ENCODE measurements at places on chromosomes 16 and 17.

DNA sequence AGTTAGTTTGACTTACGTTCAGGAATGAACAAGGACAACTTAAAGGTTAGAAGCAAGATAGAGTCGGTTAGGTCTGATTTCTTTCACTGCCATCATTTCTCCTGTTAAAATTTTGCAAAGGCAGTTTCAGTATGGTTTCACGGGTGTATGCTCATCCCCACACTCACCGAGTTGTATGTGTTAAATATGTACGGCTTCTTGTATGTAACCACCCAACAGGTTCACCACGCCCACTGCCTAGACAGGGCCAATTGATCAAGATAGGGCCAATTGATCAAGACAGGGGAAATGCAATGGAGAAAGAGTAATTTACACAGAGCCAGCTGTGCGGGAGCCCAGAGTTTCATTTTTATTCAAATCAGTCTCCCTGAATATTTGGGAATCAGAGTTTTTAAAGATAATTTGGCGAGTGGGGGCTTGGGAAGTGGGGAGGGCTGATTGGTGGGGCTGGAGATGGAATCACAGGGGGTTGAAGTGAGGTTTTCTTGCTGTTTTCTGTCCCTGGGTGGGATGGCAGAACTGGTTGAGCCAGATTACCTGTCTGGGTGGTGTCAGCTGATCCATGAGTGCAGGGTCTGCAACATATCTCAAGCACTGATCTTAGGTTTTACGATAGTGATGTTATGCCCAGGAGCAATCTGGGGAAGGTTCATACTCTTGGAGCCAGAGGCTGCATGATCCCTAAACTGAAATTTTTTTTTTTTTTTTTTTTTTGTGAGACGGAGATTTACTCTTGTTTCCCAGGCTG is 62.4 kb upstream of the PLCG2 start:
- DNase-seq = no peak

DNA sequence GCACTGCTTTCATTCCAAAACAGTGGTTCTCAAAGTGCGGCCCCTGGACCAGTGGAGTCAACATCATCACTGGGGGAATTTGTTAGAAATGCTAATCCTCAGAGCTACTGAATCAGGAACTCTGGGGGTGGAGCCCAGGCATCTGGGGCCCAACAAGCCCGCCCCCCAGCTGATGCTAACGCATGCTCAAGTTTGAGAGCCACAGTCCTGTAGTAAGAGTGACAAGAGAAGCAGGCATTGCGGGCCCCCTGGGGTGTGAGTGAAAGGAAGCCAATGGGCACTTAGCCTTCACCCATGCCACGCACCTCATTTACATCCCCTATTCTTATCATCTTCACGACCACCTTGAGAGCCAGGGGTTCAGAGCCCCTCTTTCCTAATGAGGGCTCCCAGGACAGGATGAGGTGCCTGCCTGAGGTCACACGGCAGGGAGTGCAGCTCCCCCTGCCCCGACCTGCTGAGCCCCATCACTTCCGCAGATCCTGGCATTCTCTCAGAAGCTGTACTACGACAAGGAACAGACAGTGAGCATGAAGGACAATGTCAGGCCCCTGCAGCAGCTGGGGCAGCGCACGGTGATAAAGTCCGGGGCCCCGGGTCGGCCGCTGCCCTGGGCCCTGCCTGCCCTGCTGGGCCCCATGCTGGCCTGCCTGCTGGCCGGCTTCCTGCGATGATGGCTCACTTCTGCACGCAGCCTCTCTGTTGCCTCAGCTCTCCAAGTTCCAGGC is 9.1 kb downstream of the CA4 start:
- DNase-seq = no peak

- no peak for DNase-seq
Observed at GRCh38 chr16:89202422-89203215, 2.3 kb upstream of the SLC22A31 start.

- no peak for DNase-seq
Observed at GRCh38 chr17:41507315-41507880, 2.0 kb upstream of the KRT13 start.

- DNase-seq = no peak
Observed at GRCh38 chr16:55494994-55495421, 13.9 kb upstream of the LPCAT2 start.
